ENCODE measurements at places on chromosomes 1 and 21. TPM values are rescaled to one million over a fixed set of nuclear protein-coding genes. Genes with fewer than 3 reads are reported as not detected.

- no peak for DNase-seq
Observed at GRCh38 chr1:66623812-66624211, 89.9 kb downstream of the SGIP1 start.

- DNase-seq: no peak
Observed at GRCh38 chr1:173426057-173426456, 51.1 kb upstream of the PRDX6 start.

- no peak for DNase-seq
Observed at GRCh38 chr1:111743679-111744101, 4.5 kb upstream of the INKA2 start.

DNA sequence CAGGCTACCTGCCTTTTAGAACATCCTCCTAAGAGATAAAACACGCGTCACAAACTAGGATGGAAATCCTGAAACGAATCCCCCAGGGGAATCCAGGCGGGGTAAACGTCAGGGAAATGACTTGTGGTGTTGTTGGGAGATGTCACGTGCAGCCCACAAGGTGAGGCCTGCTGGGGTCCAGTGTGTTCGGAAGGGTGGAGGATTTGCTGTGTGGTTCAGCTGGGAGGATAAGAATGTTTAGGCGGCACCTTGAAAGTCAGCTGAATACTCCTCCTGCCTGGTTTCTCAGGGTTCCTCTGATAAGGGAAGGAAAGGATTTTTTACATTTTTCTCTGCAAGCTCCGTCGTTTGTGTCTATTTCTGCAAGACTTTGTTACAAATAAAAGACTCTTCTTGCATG lies 74.7 kb upstream of the EFHD2 start:
- DNase-seq: no peak

- no peak for DNase-seq
Observed at GRCh38 chr1:202034683-202035462, 24.5 kb downstream of the ELF3 start.

DNA sequence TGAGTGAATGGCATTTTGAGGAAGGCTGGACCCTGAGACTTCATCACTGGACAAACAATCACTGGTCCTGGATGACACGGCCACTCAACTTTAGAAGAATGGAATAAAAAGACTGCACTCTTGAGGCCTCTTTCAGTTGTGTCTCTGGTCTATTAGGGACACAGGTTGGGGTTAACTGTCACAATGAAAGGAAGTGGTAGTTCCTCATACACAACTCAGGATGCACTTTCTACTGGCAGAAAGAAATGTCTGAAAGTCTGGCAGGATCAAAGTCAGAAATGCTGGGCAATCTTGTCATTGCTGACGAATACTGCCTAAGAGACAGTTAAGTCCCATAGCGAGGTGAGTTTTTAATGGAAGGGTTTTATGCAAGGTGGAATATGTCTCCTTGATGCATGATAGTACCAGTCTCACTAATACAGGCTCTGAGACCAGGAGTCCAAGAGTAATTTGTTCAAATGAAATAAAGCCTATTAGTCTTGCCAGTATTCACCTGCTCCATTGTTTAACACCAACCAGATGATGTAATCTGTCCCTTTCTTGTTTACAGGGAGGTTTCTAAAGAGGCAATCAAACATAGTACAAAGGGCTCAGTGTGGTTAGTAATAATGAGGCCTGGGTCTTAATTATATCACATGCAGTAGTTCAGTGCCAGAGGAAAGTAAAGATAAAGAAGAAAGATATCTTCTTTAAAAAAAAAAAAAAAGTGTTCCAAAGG lies 11.2 kb upstream of the RRP15 start:
- DNase-seq: no peak

DNA sequence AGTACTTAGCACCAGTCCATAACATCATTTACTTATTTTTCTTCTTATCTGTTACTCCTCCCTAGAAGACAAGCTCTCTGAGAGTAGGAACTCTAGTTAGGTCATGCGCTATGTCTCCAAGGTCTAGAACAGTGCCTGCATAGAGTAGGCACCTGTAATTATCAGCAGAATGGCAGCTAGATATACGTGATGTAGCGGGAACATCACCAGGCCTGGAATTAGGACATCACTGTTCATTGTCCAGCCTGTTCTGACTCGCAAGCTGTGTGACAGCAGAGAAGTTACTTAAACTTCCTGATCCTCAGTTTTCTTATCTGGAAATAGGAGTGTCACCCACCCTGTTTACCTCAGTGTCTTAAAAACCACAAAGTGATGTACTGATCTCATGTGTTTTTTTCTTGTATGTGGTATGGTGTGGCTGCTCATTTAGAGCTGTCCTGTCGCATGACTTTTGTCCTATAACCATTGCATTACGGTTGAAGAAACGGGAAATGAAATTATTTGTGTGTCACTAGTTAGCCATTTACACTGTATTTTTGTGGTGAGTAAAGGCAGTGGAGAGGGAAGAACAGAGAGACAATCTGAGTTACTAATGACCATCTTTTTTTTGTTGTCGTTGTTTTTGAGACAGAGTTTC lies 37.1 kb upstream of the EXO1 start:
- DNase-seq: no peak

GRCh38 chr1:4327142-4327541 lies 327.3 kb upstream of the AJAP1 start:
- DNase-seq: no peak

NHLH1 gene
- 0.33 TPM for polyA plus RNA-seq

WNT9A gene
- 1.3 TPM for polyA plus RNA-seq
